ENCODE measurements at places on chromosomes 12 and 14.

GRCh38 chr14:69475194-69475818, 9.2 kb upstream of the PLEKHD1 start:
- no peak for DNase-seq

- peak; percentile 58 for DNase-seq
These were observed 41.9 kb upstream of the FKBP4 start for GRCh38 chr12:2752676-2753371.

GRCh38 chr12:69666798-69667197, 32.3 kb downstream of the BEST3 start:
- no peak for DNase-seq

DNA sequence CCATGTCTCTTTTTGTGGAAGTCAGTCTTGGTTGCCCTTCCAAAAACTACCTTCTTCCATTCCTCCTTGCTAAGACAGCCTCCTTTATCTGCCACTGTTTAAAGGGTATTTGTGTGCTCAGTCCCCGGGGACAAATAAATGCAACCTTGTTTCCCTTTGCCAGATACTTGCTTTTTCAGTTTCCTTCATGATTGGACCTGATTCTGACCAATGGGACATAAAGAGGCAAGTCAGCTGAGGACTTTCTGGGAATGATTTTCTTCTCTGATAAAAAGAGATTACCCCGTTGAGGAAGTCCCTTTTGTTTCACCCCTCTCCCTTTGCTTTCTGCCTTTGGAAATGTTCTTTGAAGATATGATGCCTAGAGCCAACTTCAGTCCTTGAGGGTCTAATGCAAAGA, 7.4 kb upstream of the TUBA1B start:
- no peak for DNase-seq

DNA sequence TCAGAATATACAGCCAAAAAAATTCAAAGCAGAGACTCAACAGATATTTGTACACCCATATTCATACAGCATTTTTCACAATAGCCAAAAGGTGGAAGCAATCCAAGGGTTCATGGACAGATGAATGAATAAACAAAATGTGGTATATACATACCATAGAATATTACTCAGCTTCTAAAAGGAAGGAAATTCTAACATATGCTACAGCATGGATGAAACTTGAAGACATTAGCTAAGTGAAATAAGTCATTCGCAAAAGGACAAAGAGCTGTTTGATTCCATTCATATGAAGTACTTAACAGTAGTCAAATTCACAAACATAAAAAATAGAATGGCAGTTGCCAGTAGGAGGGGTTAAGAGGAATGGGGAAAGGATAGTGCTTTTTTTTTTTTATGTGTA, 91.8 kb upstream of the ARID2 start:
- DNase-seq = no peak

DNA sequence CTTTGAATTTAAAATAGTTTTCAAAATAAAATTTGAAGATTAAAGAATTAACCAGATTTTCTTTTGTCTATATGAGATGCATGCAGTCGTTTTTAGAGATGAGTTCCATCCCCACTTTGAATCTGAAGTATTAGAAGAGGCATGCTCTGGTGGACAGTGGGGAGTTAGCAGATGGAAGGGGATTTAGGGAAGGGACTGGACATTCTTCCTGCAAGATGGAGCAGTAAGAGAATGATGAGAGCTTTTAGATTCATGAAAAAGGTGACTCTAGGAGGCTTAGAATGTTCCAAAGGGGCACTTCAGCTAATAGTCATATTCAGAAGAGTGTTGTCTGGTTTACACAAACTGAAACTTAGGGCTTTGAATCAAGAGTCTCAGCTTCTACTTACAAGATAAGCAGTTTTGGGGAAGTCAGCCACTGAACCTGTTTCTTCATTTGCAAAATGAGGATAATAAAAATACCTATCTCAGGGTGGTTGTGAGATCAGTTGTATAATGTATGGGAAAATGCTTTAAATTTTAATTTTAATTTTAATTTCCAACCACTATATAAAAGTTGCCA, 3.7 kb downstream of the ZBTB1 start:
- DNase-seq = no peak

DNA sequence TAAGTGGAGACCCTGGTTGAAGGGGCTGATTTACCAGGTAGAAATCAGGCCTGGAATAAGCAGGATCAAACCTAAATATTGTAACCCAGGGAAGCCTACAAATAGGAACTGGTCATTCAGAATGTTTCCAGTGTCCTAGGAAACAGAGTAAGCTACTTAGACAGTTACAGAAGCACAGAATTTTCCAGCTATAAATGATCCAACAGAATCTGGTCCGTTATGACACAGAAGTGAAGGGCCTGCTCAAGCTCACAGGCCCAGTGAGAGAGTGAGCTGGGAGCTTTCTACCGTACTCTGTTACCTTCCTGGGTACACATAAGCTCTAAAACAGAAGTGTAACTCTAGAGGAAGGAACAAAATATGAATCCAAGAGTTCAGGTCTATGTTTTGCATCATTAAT, 119.1 kb downstream of the TTC7B start:
- DNase-seq = no peak

GRCh38 chr12:52749827-52750226, 27.3 kb downstream of the KRT76 start:
- no peak for DNase-seq

DNA sequence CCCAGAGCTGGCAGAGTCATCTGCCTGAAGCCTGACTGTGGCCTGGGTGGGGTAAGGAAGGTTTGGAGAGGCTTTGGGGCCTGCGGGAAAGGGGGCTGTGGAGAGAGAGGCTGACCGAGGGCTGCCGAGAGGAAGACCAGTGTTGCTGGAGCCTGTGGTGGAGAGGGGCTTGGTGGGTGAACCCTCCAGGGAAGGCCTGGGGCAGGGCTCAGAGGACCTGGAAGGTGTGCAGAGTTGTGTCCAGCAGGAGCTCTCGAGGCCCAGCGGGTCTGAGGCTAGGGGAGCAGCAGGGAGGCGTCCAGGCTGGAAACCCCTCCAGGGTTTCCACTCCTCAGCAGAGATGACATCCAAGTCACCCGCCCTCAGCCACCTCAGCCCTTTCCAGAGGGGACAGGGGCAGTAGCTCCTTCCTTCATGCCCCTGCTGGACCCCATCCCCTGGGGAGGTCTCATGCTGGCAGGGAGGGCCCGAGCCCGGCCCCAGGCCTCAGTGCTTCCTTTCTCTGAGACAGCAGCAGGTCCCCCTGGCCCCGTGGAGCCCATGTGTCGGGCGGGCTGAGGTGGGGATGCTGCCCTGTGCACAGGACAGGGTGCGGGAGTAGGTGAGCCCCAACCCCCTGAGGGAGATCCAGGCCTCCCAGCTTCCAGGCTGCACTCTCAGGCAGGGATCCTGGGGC, 8.4 kb downstream of the CEP170B start:
- no peak for DNase-seq

- no peak for DNase-seq
These were observed 5.0 kb downstream of the BDKRB1 start for GRCh38 chr14:96261053-96261452.

DNA sequence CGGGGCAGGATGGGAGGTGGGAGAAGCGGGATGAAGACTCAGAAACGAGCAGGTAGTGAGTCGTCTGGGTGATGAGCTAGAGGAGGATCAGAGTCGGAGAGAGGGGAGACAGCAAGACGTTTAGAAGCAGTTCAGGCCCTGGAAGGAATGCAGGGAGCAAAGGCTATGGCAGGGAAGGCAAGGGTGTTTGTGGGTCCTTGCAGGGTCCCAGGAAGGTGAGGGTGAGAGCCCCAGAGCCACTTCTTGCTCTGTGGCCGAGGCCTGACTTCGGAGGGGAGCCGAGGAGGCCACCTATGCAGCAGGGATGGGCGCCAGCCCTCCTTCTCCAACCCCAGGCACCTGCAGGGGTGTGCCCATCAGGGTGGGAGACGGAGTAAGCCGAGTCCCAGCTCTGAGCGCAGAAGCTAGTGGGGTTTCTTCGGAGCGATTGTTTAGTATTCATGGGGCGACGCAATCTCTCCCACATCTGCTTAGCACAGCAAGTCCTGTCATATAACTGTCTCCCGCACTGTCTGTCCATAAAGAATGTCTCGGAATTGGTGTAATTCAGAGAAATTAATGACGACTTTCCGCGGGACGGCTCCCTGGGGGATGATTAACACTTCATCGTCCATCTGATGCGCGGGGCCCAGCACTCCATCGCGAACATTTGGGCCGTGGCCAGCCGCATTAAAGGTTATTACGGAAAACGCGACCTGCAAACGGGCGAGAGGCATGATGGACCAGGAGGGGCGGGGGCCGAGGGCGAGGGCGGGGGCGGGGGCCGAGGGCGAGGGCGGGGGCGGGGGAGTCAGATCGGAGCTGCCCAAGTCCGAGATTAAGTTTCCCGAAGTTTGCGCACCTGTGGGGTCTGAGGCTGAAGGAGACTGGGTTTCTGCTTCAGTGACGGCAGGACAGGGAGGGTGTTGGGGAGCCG, 12.2 kb upstream of the CALCOCO1 start:
- no peak for DNase-seq

DNA sequence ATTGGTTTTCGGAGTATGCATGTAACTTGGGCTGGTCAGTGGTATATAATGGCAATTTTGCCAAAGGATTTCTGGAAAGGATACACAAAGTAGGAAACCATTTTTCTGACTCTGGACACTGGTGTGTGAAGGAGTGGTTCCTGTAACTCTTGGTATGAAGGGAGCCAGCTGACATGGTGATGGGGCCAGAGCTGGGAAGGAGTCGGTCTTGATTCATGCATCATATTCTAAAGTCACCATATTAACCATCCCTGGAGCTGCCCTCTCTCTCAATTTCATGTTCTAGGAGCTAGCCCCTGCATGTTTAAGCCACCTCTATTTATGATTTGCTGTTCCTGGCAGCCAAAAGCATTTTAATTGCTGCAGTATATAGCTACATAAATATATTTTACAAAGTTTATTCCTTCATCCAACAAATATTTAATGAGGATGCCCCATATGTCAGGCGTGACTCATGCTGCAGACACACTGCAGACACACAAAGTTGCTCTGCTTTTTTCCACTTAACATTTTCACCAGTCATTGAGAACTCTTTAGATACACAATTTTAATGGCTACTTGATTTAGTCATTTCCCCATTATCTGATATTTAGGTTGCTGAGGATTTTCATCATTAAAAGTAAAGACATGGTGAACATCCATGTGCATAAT, 78.7 kb upstream of the PSMC1 start:
- DNase-seq = no peak

DNA sequence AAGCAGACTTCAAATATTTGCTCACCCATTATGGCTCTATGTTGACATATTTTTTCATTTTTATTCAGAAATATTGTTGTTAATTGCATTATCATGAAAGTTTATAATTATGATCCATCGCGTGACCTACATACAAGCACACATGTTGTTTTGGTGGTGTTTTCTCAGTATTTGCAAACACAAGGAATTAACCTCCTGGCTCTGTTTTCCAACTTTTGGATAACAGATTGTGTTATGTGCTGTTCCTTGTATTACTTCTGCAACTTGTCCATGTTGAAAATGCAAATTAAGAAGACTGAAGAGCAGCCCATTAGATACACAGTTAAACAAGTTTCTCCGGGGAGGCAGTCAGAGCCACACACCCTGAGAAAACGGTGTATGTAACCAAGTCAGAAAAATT, 201.2 kb downstream of the SEC23A start:
- no peak for DNase-seq

DNA sequence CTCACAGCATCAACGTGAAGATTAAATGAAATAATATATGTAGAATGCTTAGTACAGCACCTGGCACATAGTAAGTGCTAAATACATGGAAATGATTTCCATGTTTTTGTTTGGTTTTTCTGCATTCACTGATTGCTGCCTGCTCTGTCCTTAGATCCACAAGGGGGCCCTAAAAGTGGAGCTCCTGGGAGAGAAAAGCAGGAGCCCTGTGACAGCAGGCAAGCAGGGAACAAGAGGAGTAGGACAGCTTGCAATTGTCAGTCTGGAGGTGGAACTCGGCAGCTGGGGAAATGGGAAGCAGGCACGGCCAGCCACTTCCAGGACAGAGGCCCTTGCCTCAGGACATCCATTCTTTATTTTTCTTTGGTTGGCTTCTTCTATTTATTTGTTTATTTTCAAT, 292.9 kb downstream of the BMP4 start:
- DNase-seq = no peak

DNA sequence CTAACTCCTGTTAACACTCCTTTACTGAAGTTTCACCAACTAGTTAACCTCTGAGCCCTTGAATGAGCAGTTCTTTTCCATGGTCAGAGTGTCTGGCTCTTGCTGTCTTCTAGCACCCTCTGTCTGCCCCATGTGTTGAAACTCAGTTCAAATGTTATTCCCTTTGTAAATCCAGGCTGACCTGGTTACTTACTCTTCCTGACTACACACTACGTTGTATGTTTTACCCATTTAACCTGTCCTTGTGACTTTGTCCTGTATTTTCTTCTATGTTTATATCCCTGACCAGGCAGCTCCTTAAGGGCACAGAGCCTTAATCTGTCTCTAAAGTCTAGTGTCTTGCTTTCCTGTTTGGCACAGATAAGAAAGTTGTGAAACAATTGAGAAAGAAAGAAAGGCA, 389.0 kb upstream of the RPL10L start:
- no peak for DNase-seq

DNA sequence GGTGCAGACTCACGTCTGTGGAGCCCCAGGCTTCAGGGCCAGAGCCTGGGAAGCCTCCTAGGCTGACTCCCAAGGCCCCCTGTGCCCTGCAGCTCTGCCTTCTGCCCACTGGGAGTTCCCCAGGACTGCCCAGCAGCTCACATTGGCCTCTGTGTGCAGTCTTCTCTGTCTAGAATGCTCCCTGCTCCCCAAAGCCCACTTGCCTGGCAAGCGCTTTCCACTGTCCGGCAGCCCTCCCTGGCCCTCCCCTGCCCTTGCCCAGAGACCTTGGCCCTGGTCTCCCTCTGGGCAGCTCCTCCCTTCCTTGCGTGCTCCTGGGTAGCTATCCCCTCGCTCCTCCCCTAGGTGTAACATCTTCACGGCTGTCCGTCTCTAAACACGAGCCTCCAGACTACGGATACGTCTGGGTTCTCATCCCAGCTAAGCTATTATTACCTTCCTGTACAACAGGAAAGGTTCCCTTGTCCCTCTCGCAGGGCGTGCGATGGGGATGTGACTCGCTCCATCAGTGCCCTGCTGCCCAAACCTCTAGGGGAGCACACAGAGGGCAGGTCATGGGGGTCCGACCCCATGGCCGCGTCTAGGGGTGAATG, 325.5 kb upstream of the RTL1 start:
- no peak for DNase-seq

DNA sequence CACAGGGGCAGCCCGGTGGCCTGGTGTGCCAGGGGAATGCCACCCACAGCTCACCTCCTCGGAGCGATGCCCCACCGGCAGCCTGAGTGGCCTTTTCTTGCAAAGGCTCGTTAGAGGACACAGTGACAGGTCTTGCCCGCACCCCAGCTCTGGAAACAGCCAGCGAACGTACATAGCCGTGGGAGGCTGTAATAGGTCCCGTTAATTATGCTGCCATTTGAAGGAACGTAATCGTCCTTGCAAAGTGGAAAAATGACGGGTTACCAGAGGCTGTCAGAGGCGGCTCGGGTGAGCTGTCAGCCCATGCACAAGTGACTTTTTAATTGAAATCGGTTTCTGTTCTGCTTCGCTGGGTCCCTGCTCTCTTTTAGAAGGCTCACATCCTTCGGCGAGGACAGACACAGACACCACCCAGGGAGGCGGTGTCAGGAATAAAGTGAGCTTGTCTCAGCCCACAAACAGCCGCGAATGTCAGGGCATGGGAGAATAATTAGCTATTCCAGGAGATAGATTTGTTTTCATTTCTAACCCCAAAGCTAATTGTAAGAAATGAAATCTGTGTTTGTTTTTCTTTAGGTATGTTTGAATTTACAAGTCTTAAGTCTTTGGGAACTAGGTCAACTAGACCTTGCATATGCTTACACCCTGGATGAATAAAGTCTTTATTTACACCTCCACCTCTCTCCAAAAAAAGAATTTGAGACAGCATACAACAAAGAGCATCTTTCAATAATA, 77.2 kb upstream of the RFLNA start:
- DNase-seq = no peak

Data from GM12891 (cell line).